T-helper 17 cell (primary cell): ENCODE measurements at places on chromosomes 13 and 19. TPM values are rescaled to one million over a fixed set of nuclear protein-coding genes. Genes with fewer than 3 reads are reported as not detected.

DNA sequence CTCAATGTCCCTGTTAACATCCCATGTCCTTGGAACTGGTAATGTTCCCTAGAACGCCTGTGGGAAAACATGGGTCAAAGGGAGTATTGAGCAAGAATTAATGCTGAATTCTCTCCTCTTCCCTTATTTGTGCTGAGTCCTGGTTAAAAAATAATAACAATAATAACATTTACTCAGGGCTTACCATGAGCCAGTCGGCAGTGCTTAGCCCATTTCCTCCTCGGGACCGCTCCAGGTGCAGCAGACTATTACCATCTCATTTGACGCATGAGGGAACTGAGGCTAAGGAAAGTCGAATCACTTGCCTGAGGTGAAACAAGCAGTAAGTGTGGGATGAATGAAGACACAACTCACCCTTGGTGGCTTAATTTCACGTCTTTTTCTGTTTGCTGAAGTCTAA is 33.6 kb upstream of the SLC15A1 start:
- H3K4me3 ChIP-seq, result no peak overlapping the region
- peaks cover 5% of the 10 kb centered on the region for H3K27me3 ChIP-seq
- no peaks in the 10 kb centered on the region for H3K4me1 ChIP-seq

DNA sequence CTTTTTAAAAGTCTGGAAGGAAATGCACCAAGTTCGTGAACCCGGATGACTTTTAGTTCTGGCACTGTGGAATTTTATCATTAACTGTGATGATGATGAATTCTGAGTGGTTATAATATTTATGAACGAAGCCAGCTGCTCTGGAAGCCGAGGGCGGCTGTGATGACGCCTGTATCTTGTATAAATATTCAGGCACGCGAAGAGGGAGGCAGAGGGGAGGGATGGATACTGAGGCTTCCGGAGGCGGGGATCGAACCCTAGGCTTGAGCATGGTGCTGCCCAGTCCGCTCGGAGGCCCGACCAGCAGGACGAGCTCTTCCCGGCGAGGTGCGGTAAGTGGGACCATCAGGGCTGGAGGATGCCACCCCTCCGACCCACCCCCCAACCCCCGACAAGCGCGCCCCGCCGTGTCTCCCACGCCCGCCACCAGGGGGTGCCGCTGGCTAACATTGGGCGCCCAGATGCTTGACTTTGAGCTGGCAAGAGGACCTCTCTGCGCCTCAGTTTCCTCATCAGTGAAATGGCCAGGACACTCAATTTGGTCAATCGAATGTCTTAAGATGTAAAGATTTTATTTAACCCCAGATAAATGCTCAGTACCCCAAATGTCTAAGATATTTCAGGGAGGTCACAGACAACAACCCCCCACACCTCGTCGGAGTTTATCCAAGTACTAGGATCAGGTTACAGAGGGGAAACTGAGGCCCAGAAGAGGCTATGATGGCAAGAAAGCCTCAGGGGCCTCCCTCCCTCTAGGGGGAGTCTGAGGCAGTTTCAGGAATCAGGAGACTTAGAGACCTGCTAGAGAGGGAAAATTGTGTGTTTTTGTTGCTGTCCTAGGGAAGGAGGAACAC is 4.5 kb upstream of the RAB3A start:
- peaks cover 23% of the 10 kb centered on the region for H3K27me3 ChIP-seq
- H3K27ac ChIP-seq, result no peak overlapping the region
- DNase-seq, result peak; percentile 61
- H3K4me3 ChIP-seq, result no peak overlapping the region

DNA sequence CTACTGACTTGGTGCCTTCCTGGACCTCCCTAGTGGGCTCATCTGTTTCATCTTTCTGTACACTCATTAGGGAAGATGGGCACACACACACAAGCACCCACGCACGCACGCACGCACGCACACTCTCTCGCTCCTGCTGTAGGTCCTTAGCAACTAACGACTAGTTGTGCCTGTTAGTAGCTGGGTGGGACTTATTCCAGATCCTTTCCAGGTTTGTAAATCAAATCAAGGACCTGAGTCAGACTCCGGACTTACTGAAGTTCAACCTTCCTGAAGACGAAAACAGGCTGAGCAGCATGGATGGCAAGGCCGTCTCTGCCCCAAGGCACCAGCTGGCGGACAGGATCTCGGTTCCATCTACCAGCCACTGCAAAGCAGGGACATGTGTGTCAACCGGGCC is 76.2 kb downstream of the SLC15A1 start:
- no peak for DNase-seq
- H3K36me3 ChIP-seq, result no peaks in the 10 kb centered on the region
- H3K4me3 ChIP-seq, result no peak overlapping the region
- no peak overlapping the region for H3K27ac ChIP-seq

DNA sequence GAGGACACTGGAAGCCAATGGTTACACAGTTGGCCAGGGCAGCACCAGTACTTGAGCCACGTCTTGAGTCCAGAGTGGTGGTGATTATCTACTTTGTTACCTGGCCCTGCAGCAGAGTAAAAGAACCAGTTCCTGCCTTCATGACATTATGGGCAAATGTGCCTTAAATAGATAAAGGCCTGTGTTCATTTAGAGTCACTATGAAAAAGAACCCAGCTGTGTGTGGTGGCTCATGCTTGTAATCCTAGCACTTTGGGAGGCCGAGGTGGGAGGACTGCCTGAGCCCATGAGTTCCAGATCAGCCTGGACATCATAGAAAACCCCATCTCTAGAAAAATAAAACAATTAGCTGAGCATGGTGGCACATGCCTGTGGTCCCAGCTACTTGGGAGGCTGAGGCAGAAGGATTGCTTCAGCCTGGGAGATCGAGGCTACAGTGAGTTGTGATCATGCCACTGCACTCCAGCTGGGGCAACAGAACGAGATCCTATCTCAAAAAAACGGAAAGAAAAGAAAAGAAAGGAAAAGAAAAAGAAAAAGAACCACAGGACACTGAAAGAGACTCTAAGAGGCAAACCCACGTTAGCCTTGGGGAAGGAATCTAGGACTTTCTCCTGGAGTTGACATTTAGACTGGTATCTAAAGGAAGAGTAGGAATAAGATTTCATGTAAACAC is 3.4 kb upstream of the IRF2BP1 start:
- H3K4me3 ChIP-seq, result no peak overlapping the region
- H3K27me3 ChIP-seq, result no peaks in the 10 kb centered on the region
- peaks cover 3% of the 10 kb centered on the region for H3K36me3 ChIP-seq
- H3K27ac ChIP-seq, result peak overlapping the region; percentile 29
- peaks cover 13% of the 10 kb centered on the region for H3K4me1 ChIP-seq

Gene PROZ
- not detected for total RNA-seq

Gene ZNF701
- total RNA-seq, result 19.0 TPM

DNA sequence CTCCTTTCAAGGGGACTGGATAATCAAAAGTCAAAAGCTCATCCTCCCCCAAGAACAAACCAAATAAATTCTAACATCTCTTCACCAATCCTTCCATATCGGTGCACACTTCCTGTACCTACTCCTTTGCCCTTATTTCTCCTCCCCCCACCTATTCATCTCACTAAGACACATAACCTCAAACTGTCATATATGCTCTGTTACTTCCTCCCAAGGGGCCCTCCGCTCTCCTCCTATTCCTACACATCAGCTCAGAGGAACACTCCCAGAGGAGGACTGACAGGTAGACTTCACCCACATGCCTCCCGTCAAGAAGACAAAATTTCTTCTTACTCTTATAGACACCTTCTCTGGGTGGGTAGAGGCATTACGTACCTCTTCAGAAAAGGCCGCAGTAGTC is 48.1 kb downstream of the ZNF93 start:
- H3K4me1 ChIP-seq, result no peaks in the 10 kb centered on the region
- no peak overlapping the region for H3K4me3 ChIP-seq

- H3K27ac ChIP-seq, result no peak overlapping the region
- no peak overlapping the region for H3K4me3 ChIP-seq
- H3K4me1 ChIP-seq, result peaks cover 3% of the 10 kb centered on the region
- H3K36me3 ChIP-seq, result peaks cover 7% of the 10 kb centered on the region
These were observed 9.5 kb upstream of the VSTM2B start for GRCh38 chr19:29516358-29516725.

DNA sequence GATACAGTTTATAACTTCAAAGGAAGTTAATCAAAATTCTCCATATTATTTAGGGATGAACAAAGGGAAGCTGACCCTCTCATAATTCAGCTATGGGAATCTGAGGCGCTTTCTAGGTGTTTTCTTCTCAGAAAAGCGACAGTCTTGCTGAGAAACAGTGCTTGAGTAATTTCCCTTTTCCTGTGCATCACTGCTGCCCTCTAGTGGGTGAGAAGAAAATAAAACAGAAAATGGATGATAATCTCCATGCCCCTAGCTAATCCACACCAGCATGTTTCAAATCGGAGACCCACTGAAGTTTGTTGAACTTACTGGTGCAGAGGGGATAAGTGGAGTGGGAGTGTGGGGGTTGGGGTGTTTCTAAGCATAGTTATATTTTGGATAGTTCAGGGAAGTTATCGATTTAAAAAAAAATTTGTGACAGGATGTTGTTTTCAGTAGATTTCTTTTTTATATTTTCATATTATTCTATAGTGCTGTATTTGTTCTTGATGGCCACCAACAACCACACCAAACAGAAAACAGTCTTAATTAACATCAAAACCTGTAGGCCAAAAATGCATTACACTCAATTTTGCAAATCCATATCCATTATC is 21.4 kb downstream of the LCP1 start:
- peaks cover 7% of the 10 kb centered on the region for H3K36me3 ChIP-seq
- H3K4me1 ChIP-seq, result peaks cover 48% of the 10 kb centered on the region
- peak overlapping the region; percentile 97 for H3K27ac ChIP-seq
- no peak for DNase-seq
- H3K4me3 ChIP-seq, result peak overlapping the region; percentile 78
- no peaks in the 10 kb centered on the region for H3K27me3 ChIP-seq

GRCh38 chr19:34766386-34766785 is 6.6 kb downstream of the ZNF599 start:
- H3K4me3 ChIP-seq, result no peak overlapping the region
- DNase-seq, result no peak
- H3K36me3 ChIP-seq, result peaks cover 9% of the 10 kb centered on the region

- H3K4me3 ChIP-seq, result peak overlapping the region; percentile 93
- peaks cover 26% of the 10 kb centered on the region for H3K4me1 ChIP-seq
These were observed 7.9 kb upstream of the PEAK3 start for GRCh38 chr19:2289714-2290435.

DNA sequence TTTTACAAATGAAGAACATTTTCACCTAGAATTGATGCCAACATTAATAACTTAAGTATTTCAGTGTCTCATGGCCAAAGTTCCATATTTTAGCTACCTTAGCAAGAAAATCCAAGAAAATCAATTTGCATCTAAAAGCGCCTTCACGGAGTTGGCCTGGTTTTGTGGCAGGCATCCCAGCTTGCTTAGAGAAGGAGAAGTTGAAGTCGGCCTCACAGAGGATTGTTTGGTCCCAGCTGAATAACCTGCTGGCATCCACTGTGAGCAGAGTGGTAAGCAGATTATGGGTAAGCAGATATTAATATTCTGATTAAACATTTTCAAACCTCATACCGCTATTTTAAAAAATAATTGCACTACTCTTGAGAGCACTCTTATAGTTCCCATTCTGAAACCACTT is 62.3 kb upstream of the STARD13 start:
- no peak for DNase-seq
- peaks cover 51% of the 10 kb centered on the region for H3K27me3 ChIP-seq
- no peak overlapping the region for H3K27ac ChIP-seq
- peaks cover 3% of the 10 kb centered on the region for H3K4me1 ChIP-seq
- no peak overlapping the region for H3K4me3 ChIP-seq
- H3K36me3 ChIP-seq, result peaks cover 4% of the 10 kb centered on the region

DNA sequence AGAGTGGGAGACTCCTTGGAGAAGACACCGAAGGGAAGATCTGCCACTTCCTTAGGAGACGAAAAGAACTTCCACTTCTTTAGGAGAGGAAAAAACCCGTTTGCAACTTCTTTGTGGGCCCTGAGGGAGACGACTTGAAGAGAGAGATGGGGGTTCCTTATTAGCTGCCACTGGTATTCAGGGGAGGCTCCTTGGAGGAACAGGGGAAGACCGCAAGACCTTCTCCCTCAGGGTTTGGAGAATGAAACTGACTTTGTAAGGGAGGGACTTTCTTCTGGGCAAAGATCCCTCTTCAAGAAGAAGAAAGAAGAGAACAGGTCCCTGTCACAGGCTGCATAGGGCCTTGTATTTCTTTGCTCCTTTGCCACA is 416 bp downstream of the BCKDHA start:
- peak overlapping the region; percentile 100 for H3K27ac ChIP-seq
- H3K27me3 ChIP-seq, result no peaks in the 10 kb centered on the region
- no peaks in the 10 kb centered on the region for H3K36me3 ChIP-seq
- DNase-seq, result no peak
- H3K4me1 ChIP-seq, result peaks cover 39% of the 10 kb centered on the region

GRCh38 chr13:61728471-61728870 is 312.8 kb upstream of the PCDH20 start:
- no peaks in the 10 kb centered on the region for H3K27me3 ChIP-seq
- no peak overlapping the region for H3K27ac ChIP-seq
- no peaks in the 10 kb centered on the region for H3K4me1 ChIP-seq
- H3K36me3 ChIP-seq, result no peaks in the 10 kb centered on the region
- no peak for DNase-seq

DNA sequence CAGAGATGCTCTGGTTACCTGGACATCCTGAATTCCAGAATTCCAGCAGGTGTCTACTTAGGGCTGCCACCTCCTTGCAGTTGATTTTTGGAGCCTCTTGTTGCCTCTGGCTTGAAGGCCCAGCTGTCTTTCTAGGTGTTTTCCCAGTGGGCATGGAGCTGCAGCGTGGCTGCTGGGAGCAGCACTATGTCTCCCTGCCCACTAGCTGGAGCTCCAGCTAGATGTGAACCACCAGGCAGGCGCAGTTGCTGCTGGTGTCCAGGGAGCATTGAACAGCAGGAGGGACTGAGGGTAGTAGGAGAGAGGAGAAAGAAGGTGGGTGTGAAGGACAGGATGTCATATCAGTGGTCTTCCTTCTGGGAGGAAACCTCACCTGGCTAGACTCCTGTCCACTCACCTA is 9.9 kb upstream of the SELENOW start:
- H3K27ac ChIP-seq, result no peak overlapping the region
- H3K4me1 ChIP-seq, result peaks cover 8% of the 10 kb centered on the region
- no peaks in the 10 kb centered on the region for H3K27me3 ChIP-seq
- no peak for DNase-seq
- no peaks in the 10 kb centered on the region for H3K36me3 ChIP-seq
- no peak overlapping the region for H3K4me3 ChIP-seq
